Amniotic stem cell (primary cell): ENCODE measurements at places on chromosomes 6 and 20.

DNA sequence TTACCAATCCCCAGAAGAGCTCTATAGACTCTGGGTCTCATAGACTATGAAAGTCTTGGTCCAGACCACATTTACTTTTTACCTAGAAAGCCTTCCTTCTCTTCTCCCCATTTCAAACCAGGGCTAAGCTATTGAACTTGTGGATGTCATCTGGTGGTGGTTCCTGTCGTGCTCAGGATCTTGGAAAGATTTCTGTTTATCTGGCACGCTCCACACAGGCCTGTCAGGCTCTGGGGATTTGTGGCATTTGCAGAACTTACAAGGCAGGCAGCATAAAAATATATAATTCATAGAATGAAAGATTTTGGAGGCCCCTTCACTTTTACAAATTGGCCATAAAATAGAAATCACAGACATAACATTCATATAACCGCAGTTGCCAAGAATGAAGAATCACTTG, 188.1 kb downstream of the UST start:
- no peak for DNase-seq

DNA sequence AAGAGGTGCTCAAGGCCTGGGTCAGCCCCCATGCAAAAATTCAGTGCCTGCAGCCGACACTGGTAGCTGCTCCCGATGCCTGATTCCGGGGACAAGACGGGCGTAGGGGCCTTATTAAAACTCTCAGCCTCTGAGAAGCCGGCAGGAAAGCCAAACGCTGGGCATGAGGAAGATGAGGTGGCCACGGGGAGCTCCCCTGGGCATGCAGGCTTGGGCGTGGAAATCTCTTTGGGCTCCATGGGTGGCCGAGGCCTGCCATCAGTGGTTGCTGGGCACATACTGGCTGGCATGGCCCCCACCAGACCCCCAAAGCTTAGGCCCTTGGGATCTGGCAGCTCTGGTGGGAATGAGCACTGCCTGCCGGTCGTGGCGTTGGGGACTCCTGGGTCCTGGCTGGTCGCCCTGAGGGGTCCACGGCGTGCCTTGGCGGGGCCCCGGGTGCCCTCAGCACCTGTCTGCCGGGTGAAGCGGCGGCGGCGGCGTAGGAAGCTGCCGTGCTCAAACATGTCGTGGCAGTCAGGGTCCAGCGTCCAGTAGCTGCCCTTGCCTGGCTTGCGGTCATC, 586 bp downstream of the FOXS1 start:
- no peak for DNase-seq

DNA sequence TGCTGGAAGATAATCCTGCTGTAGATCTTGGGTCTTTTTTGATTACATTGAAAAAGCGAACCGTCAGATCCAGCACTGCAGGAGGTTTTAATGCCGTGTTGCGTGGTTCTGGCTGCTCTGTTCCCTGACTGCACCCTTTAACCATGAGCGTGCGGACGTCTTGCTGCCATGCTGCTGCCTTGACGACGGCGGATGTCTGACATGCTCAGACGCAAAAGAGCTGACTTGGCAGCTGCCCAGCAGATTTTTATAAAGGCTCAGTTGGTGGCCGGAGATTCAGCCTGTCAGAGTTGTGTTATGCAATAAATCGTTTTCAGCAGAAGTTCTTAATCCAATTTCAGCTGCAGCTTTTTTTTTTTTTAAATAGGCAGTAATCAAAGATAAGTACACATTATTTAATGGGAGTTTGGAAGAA, 119.4 kb downstream of the JARID2 start:
- no peak for DNase-seq

DNA sequence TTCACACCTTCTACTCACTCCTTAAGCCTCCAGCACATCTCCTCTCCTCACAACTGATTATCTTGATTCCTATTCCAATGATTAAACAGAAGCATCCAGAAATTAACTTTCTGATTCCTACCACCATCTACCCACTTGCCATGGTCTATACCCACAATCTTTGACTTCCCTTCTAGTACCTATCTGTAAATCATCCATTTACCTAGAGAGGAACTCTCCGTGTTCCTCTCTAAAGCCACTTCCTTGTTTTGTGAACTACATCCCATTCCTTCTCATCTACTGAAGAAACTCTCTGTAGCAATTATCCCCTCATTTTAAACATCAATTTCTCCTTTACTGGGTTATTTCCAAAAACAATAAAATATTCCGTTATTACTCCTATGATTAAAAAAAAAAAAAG, 167.3 kb downstream of the ARHGAP18 start:
- DNase-seq, result no peak

DNA sequence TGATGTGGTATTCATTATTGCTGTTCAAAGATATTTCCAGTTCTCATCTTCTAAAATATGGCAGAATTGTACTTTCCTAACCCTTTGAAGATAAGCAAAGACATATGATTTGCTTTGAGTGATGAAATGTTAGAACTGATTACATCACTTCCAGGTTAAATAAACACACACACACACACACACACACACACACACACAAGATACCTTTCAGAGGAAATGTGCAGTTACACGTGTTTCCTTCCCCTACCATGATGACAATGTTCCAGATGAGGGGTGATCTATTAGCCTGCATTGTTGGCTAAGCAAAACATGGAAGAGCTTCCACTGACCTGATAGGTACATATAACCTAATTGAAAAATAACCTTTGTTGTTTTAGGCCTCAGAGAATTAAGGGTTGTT, 11.7 kb upstream of the FRK start:
- DNase-seq, result no peak

DNA sequence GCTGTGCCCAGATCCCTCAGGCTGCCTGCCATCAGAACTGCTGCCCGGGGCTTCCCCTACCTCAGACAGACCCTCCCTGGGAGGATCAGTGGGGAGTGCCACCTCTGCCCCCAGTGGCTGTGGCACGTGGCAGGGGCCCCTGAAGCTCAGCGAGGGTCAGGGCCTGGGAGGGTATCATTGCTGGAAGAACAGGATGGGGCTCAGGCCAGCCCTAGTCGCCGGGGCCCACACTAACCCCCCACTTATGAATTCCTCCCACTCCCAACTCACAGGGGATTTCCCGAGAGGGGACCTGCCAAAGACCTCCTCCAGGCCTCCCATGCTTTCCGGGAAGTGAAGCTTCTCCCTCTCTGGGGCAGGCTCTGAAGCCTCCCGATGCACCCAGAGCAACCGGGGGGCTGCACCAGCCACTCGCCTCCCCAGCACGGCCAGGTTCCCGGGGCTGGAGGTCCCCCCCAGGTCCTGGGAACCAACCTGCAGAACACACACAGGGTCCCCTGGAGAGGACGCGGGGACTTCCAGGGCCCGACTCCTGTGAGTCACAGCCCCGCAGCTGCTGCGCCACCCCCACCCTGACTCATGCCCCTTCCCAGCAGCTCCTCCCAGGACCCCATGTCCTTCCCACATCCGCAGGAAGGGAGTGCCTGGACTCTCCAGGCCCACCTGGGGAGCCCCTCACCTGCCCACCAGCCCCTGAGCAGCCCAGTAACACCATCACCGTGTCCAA, 2.5 kb downstream of the TNFRSF6B start:
- DNase-seq, result peak; percentile 62

GRCh38 chr6:125994670-125995488, 8.5 kb downstream of the TRMT11 start:
- DNase-seq, result no peak

DNA sequence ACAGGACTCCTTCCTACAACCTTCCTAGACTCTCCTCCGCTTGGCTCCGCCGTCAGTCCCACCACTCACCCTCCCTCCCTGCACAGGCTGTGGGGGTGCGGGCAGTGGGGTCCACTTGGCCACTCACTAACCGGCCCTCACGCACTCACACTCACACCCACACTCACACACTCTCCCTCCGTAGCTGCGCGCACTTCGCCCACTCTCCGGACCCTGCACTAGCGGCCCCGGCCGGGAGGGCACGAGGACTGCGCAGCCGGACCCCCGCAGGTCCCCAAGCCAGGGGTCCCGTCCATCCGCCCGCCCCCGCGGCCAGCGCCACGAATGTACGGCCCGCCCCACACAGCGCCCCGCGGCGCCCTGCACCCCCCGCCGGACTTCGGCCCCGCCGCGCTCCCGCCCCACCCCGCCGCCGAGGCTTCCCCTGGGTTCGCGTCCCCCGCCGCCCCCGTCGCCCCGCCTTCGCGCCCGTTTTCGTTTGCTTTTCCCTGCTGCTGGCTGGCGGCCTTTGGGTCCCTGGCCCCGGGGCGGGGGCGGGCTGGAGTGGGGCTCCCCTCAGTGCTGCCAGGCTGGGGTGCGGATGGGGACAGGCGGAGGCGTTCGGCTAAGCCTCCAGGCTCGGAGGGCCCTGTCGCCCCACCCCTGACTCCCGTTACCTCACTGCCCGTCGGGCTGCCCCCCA, 23.0 kb upstream of the SLC22A7 start:
- DNase-seq, result no peak

DNA sequence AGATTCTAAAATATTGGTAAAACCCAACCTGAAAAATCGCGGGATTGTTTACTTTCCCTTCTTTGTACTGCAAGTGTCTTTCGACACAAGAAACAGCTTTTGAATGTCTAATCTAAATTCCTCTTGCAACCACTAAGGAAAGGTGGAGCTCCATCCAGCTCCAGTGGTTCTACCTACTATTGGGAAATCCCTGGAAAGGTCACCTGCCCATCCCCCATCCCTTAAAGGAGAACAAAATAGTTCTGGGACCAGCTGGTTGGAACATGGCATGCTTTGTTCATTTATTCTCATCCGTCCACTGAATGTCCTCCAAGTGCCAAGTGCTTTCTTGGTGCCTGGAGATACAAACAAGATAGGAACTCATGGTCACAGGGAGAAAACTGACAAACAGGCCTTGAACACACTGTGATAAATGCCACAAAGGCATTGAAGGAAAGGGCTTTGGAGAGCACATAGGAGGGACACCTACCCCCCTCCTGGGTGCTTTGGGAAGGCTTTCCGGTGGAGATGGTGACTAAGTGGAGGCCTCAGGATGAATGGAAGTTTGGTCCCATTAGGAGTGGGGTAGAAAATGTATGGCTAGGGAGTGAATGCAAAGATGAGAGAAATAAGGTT, 2.3 kb upstream of the CITED2 start:
- no peak for DNase-seq

DNA sequence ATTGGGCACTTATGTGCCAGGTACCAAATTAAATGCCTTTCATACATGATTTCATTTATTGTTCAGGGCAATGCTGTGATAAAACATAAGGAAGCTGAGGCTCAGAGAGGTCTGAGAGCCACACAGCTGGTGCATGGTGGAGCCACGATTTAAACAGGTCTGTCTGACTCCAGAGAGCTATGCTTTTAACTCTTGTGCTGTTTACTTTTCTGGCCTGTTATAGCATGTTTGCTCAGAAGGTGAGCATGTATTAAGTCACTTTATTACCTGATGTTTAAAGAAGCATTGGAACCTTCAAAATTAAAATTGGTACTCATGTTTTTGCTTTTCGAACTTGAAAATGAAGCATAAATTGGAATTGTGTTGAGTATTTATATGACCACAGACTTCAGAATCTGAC, 26.8 kb downstream of the MCM8 start:
- DNase-seq, result no peak

DNA sequence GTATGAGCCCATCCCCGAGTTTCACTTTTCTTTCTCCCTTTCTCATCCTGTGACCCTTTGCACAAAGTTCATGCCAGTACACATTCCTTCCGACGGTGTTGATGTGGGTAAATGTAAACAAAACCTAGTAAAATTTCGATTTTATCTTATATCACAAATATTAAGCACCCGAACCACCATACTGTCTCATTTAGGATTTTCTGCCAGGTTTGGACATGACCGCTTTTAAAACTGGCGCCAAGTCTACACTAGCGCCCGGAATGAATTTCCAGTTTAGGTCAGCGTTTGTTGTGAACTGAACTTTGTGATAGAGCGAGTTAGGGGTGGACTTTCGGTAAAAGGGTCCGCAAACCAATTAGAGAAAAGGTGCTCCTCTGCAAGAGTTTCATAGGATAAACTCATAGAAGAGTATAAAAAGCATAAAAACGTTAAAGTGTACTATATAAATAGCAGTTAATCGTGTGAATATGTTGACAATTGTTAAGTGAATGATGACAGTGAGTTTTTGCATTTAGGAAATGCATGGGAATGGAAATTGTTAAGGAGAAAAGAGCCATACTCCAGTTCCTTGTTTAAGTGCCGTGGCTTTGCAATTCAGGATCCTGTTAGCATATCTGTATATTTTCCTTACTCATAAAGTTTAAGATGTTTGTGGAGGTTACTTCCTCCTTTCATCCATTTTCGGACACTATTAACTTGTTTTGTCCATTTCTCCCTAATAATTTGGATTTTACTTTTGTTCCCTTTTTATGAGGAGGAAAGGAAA, 937 bp downstream of the AKAP7 start:
- DNase-seq, result no peak

DNA sequence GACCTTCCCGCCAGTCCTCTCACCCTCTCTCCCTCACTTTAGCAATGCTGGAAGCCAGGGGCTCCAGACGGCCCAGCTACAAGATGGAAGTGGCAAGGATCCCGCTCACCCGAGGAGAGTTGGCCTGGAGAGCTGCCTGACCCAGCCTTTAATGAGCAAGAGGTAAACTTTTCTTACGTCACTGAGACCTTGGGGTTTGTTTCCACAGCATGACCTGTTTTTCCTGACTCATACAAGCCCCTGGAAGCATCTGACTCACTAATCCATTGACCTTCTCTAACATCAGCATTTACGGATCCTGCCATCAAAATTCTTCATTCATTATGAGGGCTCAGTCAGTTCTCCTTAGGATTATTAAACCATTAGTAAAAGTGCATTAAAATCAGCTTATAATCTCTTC, 120.4 kb downstream of the MYLK4 start:
- peak; percentile 80 for DNase-seq

- no peak for DNase-seq
Measured at GRCh38 chr20:6410721-6411120, 287.9 kb upstream of the FERMT1 start.

GRCh38 chr6:2197984-2198383, 47.4 kb downstream of the GMDS start:
- no peak for DNase-seq

GRCh38 chr20:21149344-21149743, 23.5 kb downstream of the KIZ start:
- no peak for DNase-seq

- no peak for DNase-seq
Measured at GRCh38 chr6:88662653-88663174, 300.7 kb downstream of the RNGTT start.

DNA sequence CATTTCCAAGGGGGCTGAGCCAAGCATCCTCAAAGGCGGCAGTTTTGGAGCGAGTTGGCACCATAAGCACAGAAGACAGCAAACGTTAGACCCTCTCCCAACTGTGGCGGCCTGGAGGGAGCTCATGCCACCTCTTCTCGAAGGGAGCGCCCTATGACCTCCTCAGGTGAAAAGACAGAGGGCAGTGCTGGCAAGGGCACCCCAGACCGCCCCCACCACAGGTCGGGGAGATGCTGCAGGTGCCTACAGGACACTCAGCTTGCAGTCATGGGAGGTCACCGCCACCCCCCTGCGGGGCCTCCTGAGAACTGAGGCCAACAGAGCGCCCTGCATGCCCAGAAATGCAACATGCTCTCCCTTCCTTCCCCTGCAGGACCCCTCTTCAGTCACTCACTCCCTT, 45.1 kb upstream of the BHLHE23 start:
- no peak for DNase-seq

DNA sequence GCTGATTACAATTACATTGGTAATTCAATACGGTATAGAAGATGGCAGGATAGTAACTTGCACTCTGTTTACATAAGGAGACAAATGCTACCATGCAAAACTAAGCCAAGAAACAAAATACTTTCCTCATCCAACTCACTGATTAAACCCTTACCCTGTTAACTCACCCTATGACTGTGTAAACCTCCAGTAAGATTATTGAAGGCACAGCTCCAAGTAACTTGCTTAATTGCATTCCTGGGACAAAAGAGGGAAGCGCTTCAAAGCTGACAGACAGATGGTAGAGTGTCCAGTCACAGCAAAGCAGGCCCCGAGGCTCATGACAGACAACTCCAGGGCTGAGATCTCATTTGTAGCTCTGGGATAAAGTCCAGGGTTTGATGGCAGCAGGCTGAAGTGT, 6.9 kb upstream of the KIF16B start:
- no peak for DNase-seq
